Activated T-cell treated with anti-CD3 and anti-CD28 coated beads for 24 hours (primary cell): ENCODE measurements at places on chromosomes 6 and 20.

- DNase-seq, result no peak
Observed at GRCh38 chr6:122718616-122719015, 60.9 kb upstream of the FABP7 start.

GRCh38 chr6:133815313-133815712 is 73.6 kb upstream of the TCF21 start:
- DNase-seq, result no peak

DNA sequence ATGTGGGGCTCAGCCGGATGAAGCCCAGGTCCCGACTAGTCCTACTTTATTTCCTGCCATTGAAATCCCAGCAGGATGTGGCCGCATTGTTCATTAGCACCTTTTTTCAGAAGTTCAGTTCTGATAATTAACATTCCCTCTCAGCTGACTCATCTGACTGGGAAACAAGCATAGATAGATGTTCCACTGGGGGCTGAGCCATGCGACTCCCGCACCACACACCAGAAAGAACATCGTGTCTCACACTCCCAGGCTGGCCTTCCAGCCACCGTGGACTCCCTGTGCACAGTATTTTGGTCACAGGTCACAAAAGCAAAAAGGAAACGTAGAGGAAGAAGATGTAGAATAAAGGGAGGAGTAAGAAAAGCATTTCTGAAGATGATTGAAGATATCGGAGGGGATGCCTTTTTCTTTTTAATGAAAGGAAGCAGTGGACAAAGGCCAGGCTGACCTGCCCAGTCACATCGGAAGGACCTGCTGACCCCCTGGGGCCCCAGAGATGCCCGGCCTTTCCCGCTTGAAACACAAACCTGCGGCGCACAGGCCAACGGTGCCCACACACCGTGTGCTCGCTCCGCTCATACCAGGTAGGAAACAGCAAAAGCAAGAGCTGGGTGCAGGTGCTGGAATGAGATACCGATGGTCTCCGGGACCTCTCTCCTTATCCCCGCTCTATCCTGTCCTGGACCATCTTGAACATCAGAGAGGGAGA is 11.8 kb downstream of the RPS6KA2 start:
- no peak for DNase-seq

- DNase-seq, result no peak
Observed at GRCh38 chr6:167394339-167394738, 69.5 kb downstream of the TTLL2 start.

DNA sequence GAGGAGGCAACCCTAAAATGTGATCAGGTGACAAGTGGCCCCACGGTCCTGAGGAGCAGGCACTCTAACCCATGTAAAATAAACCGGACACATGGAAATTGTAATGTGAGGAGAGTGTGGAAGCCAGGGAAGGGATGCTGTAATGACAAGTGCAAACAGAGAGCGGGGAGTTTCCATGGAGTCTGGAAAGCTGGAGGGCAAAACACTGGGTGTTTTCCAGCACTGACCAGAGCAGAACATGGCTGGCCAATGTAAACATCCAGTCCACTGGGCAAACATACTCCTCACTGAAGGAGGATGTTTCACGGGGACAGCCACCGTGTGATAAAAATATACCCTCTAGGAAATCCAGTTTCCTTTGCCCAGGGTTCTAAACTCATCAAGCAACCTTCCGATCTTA is 219.0 kb upstream of the JARID2 start:
- DNase-seq, result no peak

- DNase-seq, result no peak
Observed at GRCh38 chr6:37139230-37139962, 30.6 kb upstream of the PIM1 start.

GRCh38 chr20:50356525-50356885 is 153.7 kb upstream of the PTPN1 start:
- DNase-seq, result no peak

GRCh38 chr6:14231501-14232280 is 114.1 kb downstream of the CD83 start:
- DNase-seq, result no peak

DNA sequence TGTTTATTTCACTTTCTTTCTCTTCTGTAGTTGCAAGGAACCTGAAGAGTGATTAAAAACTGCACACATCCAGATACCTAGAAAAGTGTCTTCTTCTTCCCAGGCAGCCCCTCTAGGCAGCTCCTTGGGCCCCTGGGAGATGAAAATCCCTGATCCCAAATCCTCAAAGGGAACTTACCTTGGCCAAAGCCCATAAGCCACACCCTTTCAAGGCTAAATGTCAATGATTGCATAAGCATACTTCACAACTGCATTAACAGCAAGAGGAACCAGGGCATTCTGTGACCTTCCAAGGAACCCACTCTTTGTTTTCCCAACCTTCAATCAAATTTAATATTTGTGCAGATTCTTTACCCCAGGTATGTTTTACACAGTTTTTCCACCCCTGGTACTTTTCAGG is 4.4 kb upstream of the HMGN3 start:
- DNase-seq, result no peak

DNA sequence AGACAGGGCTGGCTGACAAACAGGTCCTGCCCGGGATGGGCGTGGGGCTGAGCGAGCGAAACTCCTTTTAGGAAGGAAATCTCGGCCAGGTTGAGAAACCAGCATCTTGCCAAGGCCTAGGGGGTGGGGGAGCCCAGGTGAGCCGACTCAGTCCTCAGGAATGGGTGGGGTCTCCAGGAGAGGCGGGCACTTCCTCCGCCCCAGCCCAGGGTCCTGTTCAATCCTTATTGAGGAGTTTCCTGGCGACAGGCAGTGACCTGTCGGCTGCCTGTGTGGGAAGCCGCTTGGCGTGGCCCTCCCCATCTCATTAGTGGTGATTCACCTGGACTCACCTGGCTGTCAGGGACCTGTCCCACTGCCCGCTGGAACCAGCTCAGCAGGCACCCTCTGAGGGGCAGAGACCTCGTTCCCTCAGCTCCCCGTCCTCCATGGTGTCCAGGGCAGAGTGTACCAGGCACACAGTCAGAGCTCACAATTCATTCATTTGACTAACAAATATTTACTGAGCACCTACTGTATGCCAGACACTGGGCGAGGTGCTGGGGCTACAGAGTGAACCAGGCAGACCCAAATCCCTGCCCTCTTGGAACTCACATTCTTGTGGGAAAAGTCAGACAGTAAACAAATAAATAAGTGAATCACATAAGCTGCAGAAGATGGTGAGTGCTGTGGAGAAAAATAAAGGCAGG is 51.1 kb downstream of the FGD2 start:
- DNase-seq, result no peak

DNA sequence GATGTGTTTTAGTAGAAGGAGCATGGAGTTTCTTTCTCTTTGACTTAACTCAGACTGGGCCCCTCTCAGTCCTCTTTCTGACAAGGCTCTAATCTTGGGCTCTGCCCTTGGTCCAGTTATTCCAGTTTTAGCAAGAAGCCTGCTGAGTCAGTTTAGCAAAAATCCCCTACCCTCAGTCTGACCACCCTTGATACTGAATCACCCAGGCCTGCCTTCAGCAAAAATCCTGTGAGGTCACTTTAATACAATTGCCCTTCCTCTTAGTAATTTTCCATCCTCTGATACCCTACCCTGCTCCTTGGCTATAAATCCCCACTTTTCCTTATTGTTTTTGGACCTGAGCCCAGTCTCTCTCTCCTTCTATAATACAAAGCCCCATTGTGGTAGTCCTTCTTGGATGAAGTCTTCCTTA is 326.7 kb upstream of the NOX3 start:
- DNase-seq, result no peak

GRCh38 chr6:134951494-134952263 is 1.8 kb upstream of the ALDH8A1 start:
- DNase-seq, result no peak

GRCh38 chr6:56065408-56065807 is 182.0 kb downstream of the COL21A1 start:
- no peak for DNase-seq

- DNase-seq, result no peak
Observed at GRCh38 chr6:113359155-113360140, 497.7 kb upstream of the MARCKS start.

GRCh38 chr6:45651301-45651700 is 273.6 kb upstream of the SUPT3H start:
- DNase-seq, result no peak

GRCh38 chr6:126600258-126600916 is 260.5 kb downstream of the CENPW start:
- DNase-seq, result no peak
